ENCODE measurements at places on chromosomes 1 and 21. TPM values are rescaled to one million over a fixed set of nuclear protein-coding genes. Genes with fewer than 3 reads are reported as not detected.

GRCh38 chr1:6621429-6622391 is 3.0 kb upstream of the THAP3 start:
- H3K27me3 ChIP-seq: no peaks in the 10 kb centered on the region
- no peak overlapping the region for H3K4me3 ChIP-seq
- H3K36me3 ChIP-seq: peaks cover 43% of the 10 kb centered on the region

- DNase-seq: no peak
- H3K27ac ChIP-seq: no peak overlapping the region
- no peaks in the 10 kb centered on the region for H3K27me3 ChIP-seq
- no peaks in the 10 kb centered on the region for H3K36me3 ChIP-seq
Measured at GRCh38 chr21:35438643-35439404, 389.7 kb upstream of the RUNX1 start.

- no peak overlapping the region for H3K27ac ChIP-seq
- peak; percentile 74 for DNase-seq
- H3K4me3 ChIP-seq: no peak overlapping the region
- no peaks in the 10 kb centered on the region for H3K27me3 ChIP-seq
- H3K4me1 ChIP-seq: peaks cover 19% of the 10 kb centered on the region
Measured at GRCh38 chr21:43913928-43914327, 48.9 kb downstream of the AGPAT3 start.

DNA sequence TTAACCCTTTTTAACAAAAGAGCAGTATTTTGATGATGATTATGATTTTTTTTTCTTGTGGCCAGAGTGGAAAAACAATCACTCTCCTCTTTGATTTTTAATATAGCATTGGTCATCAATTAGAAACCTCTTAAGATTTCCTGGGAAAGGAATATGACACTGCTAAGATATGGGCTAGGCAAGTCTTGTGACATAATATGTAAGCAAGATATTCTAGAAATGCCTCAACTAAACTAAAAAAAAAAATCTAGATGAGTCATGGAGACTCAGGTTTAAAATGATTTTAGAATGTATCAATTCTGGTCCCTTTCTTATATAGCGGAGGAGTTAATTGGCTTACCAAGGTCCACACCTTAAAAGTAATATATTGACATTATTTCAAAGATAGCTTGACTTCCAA is 60.3 kb upstream of the JUN start:
- DNase-seq: no peak
- peaks cover 11% of the 10 kb centered on the region for H3K4me1 ChIP-seq
- H3K4me3 ChIP-seq: no peak overlapping the region
- H3K36me3 ChIP-seq: no peaks in the 10 kb centered on the region

GRCh38 chr1:181765451-181766026 is 282.2 kb downstream of the CACNA1E start:
- DNase-seq: no peak
- H3K27ac ChIP-seq: no peak overlapping the region
- no peaks in the 10 kb centered on the region for H3K4me1 ChIP-seq
- no peak overlapping the region for H3K4me3 ChIP-seq
- H3K36me3 ChIP-seq: no peaks in the 10 kb centered on the region

C1orf174 gene
- 27.6 TPM for polyA plus RNA-seq

- H3K27ac ChIP-seq: peak overlapping the region; percentile 96
- no peaks in the 10 kb centered on the region for H3K27me3 ChIP-seq
- H3K36me3 ChIP-seq: no peaks in the 10 kb centered on the region
- H3K4me3 ChIP-seq: peak overlapping the region; percentile 19
- peak; percentile 40 for DNase-seq
Measured at GRCh38 chr1:112954945-112955772, 837 bp downstream of the SLC16A1 start.

ZNF683 gene
- polyA plus RNA-seq: 0.20 TPM

- no peaks in the 10 kb centered on the region for H3K4me1 ChIP-seq
- peaks cover 26% of the 10 kb centered on the region for H3K27me3 ChIP-seq
- no peak for DNase-seq
- no peaks in the 10 kb centered on the region for H3K36me3 ChIP-seq
Measured at GRCh38 chr1:99005537-99005942, 879 bp upstream of the PLPPR5 start.

HCN3 gene
- polyA plus RNA-seq: 14.5 TPM

- H3K4me1 ChIP-seq: no peaks in the 10 kb centered on the region
- H3K36me3 ChIP-seq: no peaks in the 10 kb centered on the region
- no peaks in the 10 kb centered on the region for H3K27me3 ChIP-seq
- H3K27ac ChIP-seq: no peak overlapping the region
- H3K4me3 ChIP-seq: no peak overlapping the region
- no peak for DNase-seq
Measured at GRCh38 chr1:119573886-119574285, 66.9 kb downstream of the HSD3B1 start.

GRCh38 chr1:199574950-199575349 is 452.6 kb upstream of the NR5A2 start:
- no peaks in the 10 kb centered on the region for H3K36me3 ChIP-seq
- no peak overlapping the region for H3K27ac ChIP-seq
- no peak overlapping the region for H3K4me3 ChIP-seq
- no peaks in the 10 kb centered on the region for H3K27me3 ChIP-seq
- DNase-seq: no peak
- H3K4me1 ChIP-seq: no peaks in the 10 kb centered on the region

DNA sequence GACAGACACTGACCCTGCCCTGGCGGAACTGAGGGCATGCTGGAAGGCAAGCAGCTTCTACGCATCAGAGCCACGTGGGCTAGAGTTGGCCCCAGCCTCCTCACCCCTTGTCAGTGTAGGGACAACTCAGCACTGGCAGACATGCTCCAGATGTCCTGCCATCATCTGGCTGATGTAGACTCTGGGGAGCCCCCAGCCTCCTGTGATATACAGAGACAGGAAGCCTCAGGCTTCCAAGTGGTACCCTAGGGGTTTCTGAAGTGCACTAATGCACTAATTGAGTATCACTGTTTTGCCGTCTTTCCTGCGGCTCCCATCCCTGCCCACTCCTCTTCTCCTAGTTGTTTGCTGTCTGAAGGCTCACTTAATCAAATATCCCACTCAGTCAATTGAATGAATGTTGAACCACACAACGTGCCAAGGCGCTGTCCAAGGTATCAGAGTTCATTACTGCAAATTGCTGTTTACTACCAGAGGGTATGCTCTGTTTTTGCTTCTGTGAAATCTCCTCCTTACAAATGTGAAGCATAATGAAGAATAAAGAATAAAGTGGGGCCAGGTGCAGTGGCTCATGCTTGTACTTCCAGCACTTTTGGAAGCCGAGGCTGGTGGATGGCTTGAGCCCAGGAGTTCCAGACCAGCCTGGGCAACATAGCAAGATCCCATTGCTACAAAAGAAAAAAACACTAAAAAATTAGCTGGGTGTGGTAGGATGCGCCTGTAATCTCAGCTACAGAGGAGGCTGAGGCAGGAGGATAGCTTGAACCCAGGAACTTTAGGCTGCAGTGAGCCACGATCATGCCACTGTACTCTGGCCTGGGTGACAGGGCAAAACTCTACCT is 76.4 kb upstream of the ZBTB18 start:
- no peak for DNase-seq
- H3K36me3 ChIP-seq: no peaks in the 10 kb centered on the region
- no peaks in the 10 kb centered on the region for H3K4me1 ChIP-seq

DNA sequence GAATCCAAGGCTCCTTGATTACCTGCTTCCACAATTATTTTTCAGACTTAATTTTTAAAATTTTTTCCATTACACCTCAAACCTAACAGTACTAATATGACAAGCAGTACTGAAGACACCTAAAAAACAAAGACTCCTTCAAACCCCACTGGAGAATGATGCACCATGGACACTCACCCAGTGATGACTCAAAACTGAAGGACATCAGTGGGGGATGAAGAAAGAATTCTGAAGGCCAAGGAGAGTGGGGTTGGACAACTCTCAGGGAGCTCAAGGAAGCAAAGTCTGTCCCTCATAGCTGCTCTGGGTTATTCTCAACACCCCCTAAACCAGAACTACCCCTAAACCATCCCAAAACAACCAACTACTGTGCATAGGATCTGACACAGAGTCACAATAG is 2.4 kb upstream of the ARHGAP29 start:
- H3K27me3 ChIP-seq: peaks cover 20% of the 10 kb centered on the region
- H3K36me3 ChIP-seq: no peaks in the 10 kb centered on the region
- no peak for DNase-seq
- peaks cover 6% of the 10 kb centered on the region for H3K4me1 ChIP-seq
- no peak overlapping the region for H3K27ac ChIP-seq
- H3K4me3 ChIP-seq: no peak overlapping the region

GRCh38 chr1:88451856-88452255 is 232.2 kb upstream of the PKN2 start:
- no peaks in the 10 kb centered on the region for H3K27me3 ChIP-seq
- no peaks in the 10 kb centered on the region for H3K4me1 ChIP-seq
- DNase-seq: no peak
- H3K36me3 ChIP-seq: no peaks in the 10 kb centered on the region

DNA sequence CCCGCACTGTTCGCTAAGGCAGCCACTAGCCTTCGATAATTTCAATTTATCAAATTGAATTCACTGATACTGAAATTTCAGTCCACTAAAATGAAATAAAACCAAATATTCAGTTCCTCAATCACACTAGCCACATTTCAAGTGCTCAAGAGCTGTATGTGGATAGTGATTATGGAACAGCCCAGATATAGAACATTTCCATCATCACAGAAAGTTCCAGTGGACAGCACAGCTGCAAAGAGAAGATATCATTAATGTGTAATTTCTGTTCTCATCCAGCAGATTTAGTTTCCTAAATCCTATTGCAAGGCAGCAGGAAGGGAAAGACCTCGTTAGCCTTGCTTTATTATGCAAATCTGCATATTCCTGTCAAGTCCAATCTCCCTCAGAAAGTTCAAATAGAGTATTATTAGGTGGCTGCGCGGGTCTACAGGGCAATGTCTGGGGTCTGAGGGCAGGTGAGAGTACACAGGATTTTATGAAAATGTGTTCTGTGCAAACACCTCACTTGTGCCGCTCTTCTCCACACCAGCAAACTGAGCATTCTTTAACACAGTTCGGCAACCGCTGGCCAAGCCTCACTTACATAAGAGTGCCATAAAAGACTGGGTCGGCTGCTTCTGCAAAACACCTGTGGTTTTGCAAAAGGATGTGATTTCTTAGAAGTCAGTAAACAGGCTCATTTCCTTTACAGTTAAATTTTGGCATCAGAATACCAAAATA is 22.4 kb downstream of the CAPZB start:
- H3K36me3 ChIP-seq: no peaks in the 10 kb centered on the region
- no peaks in the 10 kb centered on the region for H3K27me3 ChIP-seq
- H3K4me1 ChIP-seq: peaks cover 31% of the 10 kb centered on the region
- no peak overlapping the region for H3K4me3 ChIP-seq
- DNase-seq: no peak
- H3K27ac ChIP-seq: peak overlapping the region; percentile 24

DNA sequence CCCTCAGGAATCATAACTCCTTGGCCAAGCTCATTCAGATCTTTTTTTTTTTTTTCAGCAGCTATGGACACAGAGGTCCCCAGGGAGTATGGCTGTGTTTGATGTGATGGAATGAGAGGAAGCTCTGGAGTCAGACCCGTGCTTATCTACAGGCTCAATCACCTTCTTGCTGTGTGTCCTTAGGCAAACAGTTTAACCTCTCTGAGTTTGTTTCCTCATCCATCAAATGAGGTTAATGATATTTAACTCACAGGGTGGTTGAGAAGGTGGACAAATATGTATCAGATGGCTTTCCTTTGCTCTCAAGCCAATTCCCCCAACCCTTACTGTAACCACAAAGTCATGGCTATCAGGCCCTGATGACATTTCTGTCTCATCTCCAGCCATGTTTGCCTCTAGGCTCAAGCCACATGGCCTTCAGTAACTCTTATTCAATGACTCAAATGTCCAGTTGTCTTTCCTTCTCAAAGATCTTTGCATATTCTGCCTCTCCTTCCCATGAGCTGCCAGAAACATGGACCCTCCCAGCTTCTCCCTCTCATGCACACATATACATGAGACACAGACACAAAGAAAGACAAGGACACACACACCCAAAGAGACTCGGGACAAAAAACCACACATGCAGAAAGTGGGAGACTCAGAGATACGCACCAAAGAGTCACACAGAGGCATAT is 303.5 kb upstream of the KAZN start:
- no peak overlapping the region for H3K27ac ChIP-seq
- no peaks in the 10 kb centered on the region for H3K27me3 ChIP-seq
- H3K36me3 ChIP-seq: no peaks in the 10 kb centered on the region
- no peak for DNase-seq
- no peaks in the 10 kb centered on the region for H3K4me1 ChIP-seq

GRCh38 chr1:109241841-109242345 is 7.4 kb upstream of the CELSR2 start:
- H3K36me3 ChIP-seq: peaks cover 21% of the 10 kb centered on the region
- H3K27me3 ChIP-seq: no peaks in the 10 kb centered on the region
- DNase-seq: no peak

- H3K27ac ChIP-seq: peak overlapping the region; percentile 1
- no peak overlapping the region for H3K4me3 ChIP-seq
- no peaks in the 10 kb centered on the region for H3K36me3 ChIP-seq
Measured at GRCh38 chr1:21927533-21928237, 9.4 kb downstream of the HSPG2 start.

CNR2 gene
- 0.08 TPM for polyA plus RNA-seq

DNA sequence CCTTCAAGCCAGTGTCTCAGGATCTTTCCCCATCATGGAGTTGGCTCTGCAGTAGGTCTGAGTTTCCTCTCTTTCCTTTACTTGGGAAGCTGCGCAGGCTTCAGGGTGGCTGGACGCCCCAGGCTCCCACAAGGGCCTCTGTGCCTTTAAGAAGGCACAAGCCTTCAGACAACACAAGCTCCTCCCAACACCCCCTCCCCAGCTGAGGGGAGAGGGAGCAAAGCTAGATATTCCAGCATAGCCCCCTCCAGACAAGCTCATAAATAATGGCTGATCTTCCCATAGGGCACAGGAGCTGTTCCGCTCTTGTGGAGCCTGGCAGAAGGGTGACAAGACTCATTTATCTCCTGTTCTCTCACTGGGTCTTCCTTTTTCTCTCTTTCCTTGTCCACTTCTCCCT is 27.9 kb upstream of the ATP2B4 start:
- peaks cover 11% of the 10 kb centered on the region for H3K4me1 ChIP-seq
- no peak for DNase-seq
- H3K36me3 ChIP-seq: no peaks in the 10 kb centered on the region

PADI4 gene
- 0.72 TPM for polyA plus RNA-seq

DNA sequence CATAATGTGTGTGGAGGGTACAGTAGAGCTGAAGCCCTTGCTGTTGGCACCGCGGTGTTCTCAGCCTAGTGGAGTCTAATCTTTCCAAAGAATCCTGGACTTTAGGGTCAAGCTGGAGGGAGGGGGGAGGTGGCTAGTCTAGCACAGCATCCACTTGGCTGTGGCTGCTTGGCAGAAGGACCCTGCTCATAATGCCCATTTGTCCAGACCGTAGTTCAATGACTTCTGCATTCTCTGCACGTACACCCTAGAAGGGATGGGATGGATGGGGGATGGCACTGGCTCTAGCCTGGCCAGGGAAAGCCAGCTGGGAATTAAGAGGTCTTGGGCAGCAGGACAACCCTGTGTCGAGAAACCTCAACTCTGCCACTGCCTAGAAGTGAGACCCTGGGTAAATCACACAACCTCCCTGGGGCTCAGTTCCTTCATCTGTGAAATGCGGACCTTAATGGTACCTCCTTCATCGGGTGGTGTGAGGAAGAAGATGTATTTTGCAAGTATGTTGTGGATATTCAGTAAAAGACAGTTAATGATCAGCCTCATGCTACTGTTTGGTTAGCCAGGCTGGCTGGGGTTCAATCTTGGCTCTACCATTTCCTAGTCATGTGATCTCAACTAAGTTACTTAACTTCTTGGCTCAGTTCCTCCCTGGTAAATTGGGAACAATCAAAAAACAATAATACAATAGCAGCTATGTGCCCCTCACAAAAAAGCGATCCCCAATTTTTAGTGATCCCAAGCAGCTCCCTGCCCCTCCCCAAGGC is 27.2 kb upstream of the CLIC4 start:
- H3K27ac ChIP-seq: no peak overlapping the region
- no peak overlapping the region for H3K4me3 ChIP-seq
- H3K27me3 ChIP-seq: no peaks in the 10 kb centered on the region
- no peak for DNase-seq
- H3K4me1 ChIP-seq: peaks cover 10% of the 10 kb centered on the region
- H3K36me3 ChIP-seq: no peaks in the 10 kb centered on the region

Measured in adrenal gland (tissue), 19 donors.